ENCODE measurements at places on chromosomes 4 and X.
A peak's percentile ranks its signal among the peaks of the same experiment; 100 is the strongest.

GRCh38 chr4:186584912-186585311, 29.5 kb upstream of the MTNR1A start:
- DNase-seq = no peak

DNA sequence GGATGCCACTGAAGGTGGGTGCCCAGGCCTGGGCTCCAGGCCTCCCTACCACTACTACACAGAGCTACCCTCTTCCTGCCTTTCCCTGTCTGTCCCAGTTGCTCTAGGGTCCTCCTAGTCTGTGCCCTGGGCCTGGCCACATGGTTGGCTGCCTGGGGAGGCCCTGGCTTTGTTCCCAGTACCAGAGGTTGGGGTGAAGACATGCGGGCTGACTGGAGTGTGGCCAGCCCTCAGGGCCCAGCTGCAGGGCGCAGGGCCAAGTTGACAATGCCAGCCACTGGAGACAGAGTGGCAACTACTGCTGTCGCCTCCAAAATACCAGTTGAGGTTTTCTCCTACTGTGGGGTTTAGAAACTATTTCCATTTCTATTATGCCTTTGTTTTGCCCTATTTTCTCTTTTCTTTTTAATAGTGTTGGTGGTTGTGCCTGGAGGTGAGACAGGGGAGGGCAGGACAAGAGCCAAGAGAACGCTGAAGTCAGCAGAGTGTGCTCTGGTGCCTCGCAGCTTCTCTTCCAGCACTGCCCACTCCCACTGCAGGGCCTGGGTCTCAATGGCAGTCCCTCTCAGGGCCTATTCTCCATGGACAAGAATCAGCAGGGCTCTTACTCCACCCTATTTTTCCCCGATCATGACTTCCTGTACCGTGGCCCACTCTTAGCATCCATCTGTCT, 32.2 kb upstream of the XPNPEP2 start:
- no peak for DNase-seq

DNA sequence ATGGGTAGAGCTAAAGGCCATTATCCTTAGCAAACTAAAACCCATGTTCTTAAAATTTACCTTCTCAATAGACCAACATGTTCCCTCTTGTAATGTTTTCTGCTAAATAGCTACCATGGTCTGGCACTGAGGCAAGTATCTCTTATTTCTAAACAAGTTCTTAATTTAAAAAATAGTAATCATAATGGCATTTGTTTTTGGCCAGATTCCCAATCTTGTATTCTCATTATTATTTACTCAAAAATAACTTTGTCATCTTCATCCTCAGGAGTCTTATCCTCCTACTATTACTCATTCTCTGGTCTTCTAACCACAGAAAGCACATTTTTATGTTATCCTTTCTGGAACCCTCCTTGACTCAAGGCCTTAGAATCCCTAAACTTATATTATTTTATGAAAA, 931.2 kb downstream of the CCSER1 start:
- no peak for DNase-seq

DNA sequence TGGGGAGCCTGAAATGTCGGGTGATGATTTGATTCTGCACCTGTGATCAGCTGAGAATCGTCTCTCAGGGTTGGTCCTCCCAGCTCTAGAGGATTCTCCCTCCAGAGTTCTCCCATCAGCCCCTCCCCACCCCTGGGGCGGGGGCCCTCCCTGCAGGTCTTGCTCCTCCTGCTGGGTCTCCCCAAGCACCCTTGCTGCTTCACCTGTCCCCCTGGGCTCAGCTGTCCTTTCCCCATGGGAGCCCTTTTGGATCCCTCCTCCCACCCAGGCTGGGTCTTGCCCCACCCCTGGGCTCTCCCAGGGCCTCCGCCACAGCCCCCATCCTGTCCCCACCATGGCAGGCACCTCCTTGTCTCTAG, 22.2 kb downstream of the PSAPL1 start:
- no peak for DNase-seq

GRCh38 chr4:24853142-24853541, 57.8 kb downstream of the SOD3 start:
- DNase-seq = no peak

- peak; percentile 27 for DNase-seq
Observed at GRCh38 chr4:123505095-123506010, 108.8 kb downstream of the SPRY1 start.

DNA sequence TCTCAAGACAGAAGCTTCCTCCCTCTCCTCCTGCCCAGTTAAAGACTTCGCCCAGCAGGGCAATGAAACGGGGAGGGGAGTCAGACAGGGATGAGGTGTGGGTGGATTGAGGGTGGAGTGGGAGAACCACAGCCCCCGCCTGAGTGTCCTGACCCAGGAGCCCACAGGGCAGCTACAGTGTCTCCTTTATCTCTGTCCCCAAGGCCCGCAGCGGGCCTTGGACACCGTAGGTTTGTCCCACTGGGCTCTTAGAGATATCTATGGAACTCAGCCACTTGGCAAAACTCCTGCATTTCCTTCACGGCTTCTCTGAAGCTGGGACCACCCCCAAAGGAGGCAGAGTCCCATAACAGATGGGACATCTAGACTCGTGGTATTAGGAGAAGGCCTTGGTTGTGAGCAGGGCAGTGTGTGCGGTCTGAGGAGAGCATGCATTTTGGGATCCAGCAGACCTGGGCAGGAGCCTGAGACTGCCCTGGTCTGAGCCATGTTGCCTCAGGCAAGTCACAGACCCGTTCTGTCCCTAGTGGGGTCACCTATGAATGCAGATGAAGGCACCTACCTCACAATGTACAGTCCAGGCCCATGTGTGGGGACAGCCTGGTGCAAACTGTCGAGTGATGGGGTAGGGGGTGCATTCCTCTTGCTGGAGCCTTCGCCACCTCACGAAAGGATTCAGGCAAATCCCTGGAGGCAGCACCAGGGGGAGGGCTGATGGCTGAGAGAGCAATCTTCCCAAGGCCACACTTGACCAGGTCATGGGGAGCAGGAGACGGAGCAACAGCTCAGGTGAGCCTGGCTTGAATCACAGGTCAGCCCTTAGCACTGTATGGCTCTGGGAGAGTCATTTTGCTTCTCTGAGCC, 225.7 kb upstream of the PSAPL1 start:
- no peak for DNase-seq

GRCh38 chr4:78517050-78517652, 34.4 kb upstream of the ANXA3 start:
- peak; percentile 79 for DNase-seq

- DNase-seq = no peak
Observed at GRCh38 chr4:61891953-61892352, 691.8 kb downstream of the ADGRL3 start.

- DNase-seq = no peak
Observed at GRCh38 chrX:129649268-129650182, 5.2 kb downstream of the APLN start.

DNA sequence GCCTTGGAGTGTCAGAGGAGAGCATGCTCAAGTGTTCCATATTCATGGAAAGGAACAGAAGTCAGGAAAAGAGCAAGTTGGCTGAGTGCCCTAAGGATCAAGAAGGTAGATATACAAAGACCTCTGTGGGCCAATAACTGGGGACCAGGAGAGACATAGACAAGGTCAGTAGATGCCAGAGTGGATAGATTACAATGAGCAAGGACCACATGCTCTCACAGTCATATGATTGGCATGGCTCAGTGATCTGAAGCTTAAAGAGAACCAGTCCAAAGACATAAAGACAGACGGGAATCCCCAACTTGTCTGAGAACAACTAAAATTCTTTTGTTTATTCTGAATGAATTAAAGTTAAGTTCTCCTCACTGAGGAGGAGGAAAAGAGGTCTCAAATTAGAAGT, 289.7 kb downstream of the HS3ST1 start:
- DNase-seq = no peak
